HT1080 (cell line): ENCODE measurements at places on chromosomes 7 and 10. TPM values are rescaled to one million over a fixed set of nuclear protein-coding genes. Genes with fewer than 3 reads are reported as not detected.

EIF3B gene
- 248 and 258 TPM in 2 replicates for total RNA-seq

NPC1L1 gene
- total RNA-seq: not detected in 2 replicates

PLPP4 gene
- total RNA-seq: 27.6 and 47.7 TPM in 2 replicates

ZRANB1 gene
- 11.3 and 11.5 TPM in 2 replicates for total RNA-seq

HYAL4 gene
- 0.13 TPM in 1 of 2 replicates, not detected in the other for total RNA-seq

DPYSL4 gene
- total RNA-seq: not detected in 2 replicates

LIPN gene
- total RNA-seq: not detected in 2 replicates

MMD2 gene
- not detected in 2 replicates for total RNA-seq

TMEM213 gene
- not detected in 2 replicates for total RNA-seq

GNAT3 gene
- not detected in 2 replicates for total RNA-seq

ATOH7 gene
- not detected in 2 replicates for total RNA-seq

CHN2 gene
- not detected in 2 replicates for total RNA-seq

CDK5 gene
- 67.8 and 70.2 TPM in 2 replicates for total RNA-seq

SH3PXD2A gene
- total RNA-seq: 4.1 and 5.8 TPM in 2 replicates

ANXA8 gene
- 0.23 and 0.88 TPM in 2 replicates for total RNA-seq

DNAJC2 gene
- 29.0 and 31.0 TPM in 2 replicates for total RNA-seq

- DNase-seq: no peak
Measured at GRCh38 chr7:151261529-151261928, 13.0 kb upstream of the SMARCD3 start.

GRCh38 chr7:114793155-114793845, 128.6 kb upstream of the MDFIC start:
- DNase-seq: no peak

GRCh38 chr10:132421847-132422751, 25.1 kb downstream of the PWWP2B start:
- no peak for DNase-seq

DNA sequence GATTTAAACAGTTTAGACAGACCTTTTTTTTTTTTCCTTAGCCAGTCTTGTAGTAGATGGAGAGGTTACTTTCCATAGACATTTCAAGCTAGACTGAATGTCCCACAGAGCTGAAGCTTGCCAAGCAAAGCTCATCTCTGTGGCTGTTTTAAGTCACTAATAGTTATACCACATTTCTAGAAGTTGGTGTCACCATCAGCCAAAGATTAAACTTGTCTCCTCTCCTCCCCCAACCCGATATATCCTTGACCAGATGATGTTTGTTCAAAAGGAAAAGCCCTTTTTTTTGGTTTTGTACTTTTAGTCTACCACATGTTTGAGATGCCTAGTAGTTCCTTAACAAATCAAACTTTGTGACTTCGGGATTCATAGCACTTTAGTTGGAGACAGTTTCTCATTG, 66.1 kb downstream of the ADD3 start:
- no peak for DNase-seq

DNA sequence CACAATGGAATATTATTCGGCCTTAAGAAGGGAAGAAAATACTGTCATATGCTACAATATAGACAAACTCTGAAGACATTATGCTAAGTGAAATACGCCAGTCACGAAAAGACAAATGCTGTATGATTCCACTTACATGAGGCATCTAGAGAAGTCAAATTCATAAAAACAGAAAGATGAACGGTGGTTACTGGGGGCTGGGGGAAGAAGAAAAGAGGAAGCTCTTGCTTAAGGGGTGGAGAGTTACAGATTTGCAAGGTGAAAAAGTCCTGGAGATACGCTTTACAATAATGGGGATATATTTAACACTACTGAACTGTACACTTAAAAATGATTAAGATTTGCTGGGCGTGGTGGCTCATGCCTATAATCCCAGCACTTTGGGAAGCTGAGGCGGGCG, 49.0 kb downstream of the PSMC2 start:
- no peak for DNase-seq

DNA sequence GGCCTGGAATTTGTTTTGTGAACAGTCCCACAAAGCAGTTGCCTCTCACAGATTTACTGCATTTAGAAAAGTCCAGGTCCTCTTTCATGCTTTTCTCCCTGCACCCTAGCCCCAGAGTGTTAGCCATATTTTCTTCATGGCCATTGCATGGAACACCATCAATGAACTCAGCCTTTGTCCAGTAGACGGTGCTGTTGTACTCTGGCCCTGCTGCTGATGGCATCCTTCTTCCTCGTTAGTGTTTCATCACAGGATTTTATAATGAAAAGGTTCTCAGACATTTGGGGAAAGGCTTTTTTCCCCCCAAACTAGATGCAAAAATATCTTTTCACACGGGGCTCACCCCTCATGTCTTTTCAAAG, 93.0 kb upstream of the SLC25A13 start:
- peak; percentile 36 for DNase-seq

DNA sequence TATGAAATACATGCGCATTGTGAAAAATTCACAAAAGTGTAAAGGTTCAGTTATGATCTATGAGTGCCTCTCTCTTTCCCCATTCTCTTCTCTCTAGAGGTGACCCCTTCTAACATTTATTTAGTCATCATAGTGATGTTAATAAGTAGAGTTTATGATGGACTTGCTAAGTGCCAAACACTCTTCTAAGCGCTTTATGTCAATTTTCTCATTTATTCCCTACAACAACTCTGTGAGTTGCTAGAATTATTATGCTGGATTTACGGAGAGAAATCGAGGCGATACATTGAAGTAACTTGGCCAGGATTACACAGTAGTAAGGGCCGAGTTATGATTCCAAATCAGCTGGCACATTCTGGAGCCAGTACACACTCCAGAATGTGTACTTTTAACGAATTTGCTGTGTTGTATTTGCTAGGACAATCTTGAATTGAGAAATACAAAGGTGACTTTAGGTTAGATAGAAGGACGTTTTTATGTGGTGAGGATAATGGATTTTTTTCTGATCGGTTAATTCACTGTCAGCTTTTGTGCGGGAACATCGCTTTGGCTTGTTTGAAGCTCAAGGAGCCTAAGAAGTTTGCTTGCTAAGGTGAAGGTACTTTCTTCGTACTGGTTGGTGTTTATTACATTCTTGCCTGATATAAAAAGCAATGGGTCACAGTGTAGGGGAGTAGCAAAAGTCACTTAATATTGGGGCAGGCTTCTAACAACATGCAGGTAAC, 1.4 kb downstream of the ATRNL1 start:
- DNase-seq: no peak

- DNase-seq: no peak
Measured at GRCh38 chr7:20282959-20283358, 47.7 kb upstream of the ITGB8 start.

- DNase-seq: no peak
Measured at GRCh38 chr7:123131140-123131539, 68.6 kb downstream of the SLC13A1 start.

DNA sequence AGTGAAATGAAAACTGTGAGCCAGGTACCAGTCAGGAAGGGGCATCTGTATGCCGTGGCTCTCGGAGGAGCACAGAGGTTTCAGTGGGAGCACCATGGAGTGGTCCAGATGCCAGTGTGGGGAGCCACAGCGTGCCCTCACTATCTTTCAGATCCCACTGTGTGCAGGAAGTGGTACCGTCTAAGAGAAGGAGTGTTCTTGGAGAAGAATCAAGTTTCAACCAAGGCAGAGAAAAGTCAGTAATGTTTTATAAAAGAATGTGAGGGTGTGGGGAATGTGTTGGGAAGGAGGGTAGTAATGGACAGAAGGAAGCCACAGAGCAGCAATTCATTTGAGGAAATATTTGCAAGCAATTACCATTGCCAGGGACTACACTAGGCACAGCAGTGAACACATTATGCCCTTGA, 35.6 kb downstream of the PRKAR2B start:
- DNase-seq: peak; percentile 20

- no peak for DNase-seq
Measured at GRCh38 chr7:30726296-30727006, 25.5 kb upstream of the INMT start.

GRCh38 chr10:14312014-14312413, 18.7 kb downstream of the FRMD4A start:
- DNase-seq: no peak

GRCh38 chr7:139732471-139733167, 45.2 kb downstream of the HIPK2 start:
- no peak for DNase-seq

- DNase-seq: no peak
Measured at GRCh38 chr7:106061301-106061979, 50.7 kb downstream of the SYPL1 start.

DNA sequence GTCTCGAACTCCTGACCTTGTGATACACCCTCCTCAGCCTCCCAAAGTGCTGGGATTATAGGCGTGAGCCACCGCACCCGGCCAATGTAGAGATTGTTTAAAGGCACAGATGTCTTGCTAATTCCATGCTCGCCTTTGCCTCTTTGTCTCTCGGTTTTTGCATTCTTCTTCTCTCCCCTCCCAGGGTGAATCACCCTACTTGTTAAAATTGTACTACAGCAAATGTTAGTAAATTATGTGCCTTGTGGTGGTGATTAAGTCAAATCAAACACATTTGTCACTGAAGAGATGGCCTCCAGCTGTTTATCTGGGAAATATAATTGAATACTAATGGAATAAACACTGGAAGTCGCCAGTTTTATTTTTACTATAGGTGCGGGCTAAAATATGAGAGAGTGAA, 384.4 kb upstream of the AUTS2 start:
- DNase-seq: no peak

GRCh38 chr10:77168861-77169260, 468.7 kb downstream of the KCNMA1 start:
- DNase-seq: no peak

- DNase-seq: no peak
Measured at GRCh38 chr10:59771162-59771807, 18.0 kb upstream of the MRLN start.

- DNase-seq: no peak
Measured at GRCh38 chr10:60487543-60487942, 97.9 kb upstream of the ANK3 start.

GRCh38 chr7:157840914-157841772, 504.3 kb downstream of the DNAJB6 start:
- DNase-seq: no peak

DNA sequence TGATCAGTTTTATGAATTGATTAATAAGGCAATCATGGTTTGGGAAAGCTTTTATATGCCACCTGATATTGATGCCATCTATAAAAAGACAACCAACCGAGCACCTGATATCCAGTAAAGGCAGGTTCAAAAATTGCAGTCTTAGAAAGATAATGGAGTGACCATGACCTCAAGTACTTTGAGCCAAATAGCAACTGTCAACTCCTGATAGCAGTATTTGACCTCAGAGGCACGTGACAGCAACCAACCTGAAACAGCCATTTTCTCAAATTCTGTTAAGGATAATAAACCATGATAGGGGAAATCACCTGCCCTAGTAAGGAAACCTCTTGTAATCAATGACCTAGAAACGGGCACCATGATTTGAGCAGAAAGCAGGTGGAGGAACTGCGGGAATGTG, 77.1 kb upstream of the NFE2L3 start:
- no peak for DNase-seq

DNA sequence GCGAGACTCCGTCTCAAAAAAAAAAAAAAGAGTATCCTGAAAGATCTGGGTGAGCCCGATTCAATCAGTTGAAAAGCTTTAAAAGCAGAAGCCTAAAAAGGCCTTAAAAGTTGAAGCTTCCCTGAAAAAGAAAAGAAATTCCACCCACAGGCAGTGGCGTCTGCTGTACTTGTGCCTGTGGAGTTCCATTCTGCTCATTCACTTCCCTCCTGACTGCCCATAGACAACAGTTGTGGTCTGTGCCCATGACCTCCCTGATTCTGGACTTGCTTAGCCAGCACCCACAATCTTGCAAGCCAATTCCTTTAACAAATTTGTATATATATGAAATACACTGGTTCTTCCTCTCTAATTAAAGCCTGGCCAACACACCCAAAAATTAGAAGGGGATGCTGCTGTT, 141.7 kb downstream of the DLG5 start:
- DNase-seq: peak; percentile 67

- DNase-seq: no peak
Measured at GRCh38 chr10:49179699-49180443, 8.3 kb downstream of the TMEM273 start.

- DNase-seq: no peak
Measured at GRCh38 chr10:12846718-12847117, 154.8 kb downstream of the CCDC3 start.

DNA sequence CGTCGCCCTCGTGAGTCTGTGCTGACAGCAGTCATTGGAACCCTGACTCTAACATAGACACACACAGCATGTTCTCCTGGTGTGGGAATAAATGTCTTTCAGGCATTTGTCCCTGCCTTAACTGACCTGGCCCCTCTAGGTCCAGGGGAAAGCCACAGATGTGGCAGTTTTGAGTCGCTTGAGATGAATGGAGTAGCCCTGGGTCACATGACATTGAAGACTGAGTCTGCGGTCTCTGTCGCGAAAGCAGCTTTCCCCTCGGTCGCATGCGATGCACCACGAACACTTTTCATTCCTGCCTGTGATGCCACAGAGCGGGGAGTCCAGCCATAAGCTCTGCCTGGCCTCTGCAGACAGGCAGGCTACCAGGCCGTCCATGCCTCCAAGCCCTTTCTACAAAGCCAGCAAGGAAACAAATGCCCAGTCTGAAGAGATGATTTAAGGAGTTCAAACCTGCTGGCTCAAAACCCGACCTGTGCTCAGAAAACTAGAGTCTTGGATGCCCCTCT, 172.3 kb downstream of the WDR37 start:
- DNase-seq: no peak

GRCh38 chr10:77823811-77824542, 102.6 kb downstream of the DLG5 start:
- no peak for DNase-seq

- DNase-seq: no peak
Measured at GRCh38 chr7:132882714-132883428, 199.0 kb downstream of the CHCHD3 start.

DNA sequence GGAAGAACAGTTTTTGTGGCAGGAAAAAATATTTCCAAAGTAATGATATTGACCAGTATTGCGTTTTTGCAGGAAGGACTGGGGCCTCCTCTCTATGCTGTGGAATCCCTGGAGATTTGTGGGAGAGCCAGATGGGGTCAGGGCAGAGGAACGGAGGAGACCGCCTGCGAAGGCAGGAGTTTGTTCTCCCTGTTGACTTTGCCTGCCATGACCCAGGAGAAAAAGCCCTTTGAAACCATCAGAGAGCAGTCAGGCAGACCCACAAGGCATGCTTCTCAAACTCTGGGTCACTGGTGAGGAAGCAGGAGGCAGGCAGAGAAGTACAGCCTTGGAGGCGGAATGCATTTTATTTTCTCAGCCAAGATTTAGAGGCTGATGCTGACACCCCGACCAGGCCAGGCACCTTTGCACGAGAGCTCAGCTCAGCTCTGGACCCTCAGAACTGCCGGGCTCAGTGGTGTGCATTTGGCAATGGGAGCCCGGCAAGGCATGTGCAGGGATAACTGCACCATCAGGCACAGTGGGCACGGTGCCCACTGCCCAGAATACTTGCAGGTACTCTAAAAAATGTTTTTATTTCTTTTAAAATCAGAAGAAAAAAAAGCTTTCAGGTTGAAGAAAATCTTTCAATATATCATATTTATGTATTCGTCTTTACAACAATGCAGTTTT, 410.4 kb downstream of the RPS24 start:
- DNase-seq: no peak

GRCh38 chr10:129796710-129797420, 167.2 kb downstream of the EBF3 start:
- no peak for DNase-seq
